SJSA1 (cell line): ENCODE measurements at places on chromosomes 2 and 18. TPM values are rescaled to one million over a fixed set of nuclear protein-coding genes. Genes with fewer than 3 reads are reported as not detected.

DNA sequence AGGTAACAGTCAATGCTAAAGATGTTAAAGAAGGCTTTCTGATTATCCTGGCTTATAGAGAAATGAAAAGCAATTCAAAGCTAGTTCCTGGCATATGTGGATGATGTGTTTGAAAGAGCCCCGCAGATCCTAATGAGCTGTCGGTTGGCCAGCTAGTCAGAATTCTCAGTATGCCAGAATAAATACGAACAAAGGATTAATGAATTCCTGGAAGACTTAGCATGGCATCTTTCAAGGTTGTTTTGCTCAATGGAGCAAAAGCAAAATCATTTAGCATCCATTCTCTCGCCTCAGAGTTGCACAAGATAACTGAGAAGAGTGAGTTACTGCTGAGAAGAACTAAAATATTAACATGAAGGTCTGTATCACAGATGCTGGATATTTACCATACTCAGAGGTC lies 307.6 kb downstream of the RIT2 start:
- no peaks in the 10 kb centered on the region for H3K4me1 ChIP-seq
- DNase-seq: no peak
- no peak overlapping the region for H3K4me3 ChIP-seq
- H3K27ac ChIP-seq: no peak overlapping the region

DNA sequence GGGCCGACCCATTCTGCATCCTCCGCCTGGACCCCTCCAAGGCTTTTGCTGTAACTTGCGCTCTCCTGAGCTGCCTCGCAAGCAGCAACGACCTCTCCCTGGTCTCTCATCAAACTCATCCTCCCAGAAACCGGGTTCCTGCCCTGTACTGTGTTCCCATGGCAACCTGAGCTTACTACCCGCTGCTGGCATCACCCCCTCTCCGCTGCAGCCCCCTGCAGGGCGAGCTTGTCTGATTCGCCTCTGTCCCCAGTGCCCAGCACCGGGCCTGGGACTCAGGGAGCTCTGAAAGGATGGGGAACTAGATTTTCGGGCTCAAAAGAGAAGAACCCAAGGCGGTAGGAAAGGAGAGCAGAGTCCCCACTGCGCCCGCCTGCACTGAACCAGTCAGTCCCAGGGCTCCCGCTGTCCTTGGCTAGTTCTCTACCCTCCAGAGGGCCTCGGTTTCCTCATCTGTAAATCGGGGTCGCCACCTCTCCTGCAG lies 463 bp downstream of the HS1BP3 start:
- H3K27ac ChIP-seq: peak overlapping the region; percentile 75
- peaks cover 4% of the 10 kb centered on the region for H3K36me3 ChIP-seq
- no peaks in the 10 kb centered on the region for H3K27me3 ChIP-seq
- no peak for DNase-seq

DNA sequence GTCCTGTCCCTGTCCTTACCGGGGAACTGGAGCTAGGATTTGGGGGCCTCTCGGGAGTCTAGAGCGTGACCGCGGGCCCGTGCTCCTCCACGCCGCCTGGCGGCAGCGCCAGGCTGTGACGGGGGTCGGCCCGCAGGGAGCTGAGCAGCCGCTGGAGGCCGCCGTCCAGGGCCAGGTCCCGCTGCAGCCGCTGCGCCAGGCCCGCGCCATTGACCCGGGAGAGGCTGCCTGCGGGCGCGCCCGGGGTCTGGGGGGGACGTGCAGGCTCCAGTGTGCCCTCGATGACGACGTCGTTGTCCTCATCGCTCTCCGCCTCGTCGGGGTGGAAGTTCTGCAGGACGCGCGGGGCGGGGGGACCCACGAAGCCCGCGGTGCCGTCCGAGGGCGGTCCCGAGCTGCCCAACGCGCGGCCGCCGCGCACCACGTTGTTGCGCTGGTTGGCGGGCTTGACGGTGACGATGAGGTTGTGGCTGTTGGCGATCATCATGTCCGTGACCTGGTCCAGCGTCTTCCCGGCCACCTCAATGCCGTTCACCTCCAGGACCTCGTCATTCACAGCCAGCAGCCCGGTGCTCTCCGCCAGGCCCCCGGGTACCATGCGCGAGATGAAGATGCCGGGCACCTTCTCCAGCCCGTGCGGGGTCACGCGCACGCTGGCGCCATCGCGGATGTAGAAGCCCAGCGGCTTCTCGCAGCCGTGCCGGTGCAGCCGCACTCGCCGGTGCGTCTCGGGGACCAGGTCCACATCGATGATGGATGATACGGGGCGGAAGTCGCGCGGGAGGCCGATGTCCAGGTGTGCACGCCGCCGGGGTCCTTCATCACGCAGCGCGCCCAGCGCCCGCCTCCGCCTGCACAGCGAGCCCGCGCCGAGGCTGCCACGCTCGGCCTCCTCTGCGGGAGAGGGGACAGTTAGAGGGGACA lies 50.9 kb downstream of the ADNP2 start:
- H3K27me3 ChIP-seq: no peaks in the 10 kb centered on the region
- no peaks in the 10 kb centered on the region for H3K36me3 ChIP-seq
- no peak overlapping the region for H3K4me3 ChIP-seq

- no peaks in the 10 kb centered on the region for H3K4me1 ChIP-seq
- no peaks in the 10 kb centered on the region for H3K36me3 ChIP-seq
- H3K4me3 ChIP-seq: no peak overlapping the region
- no peak overlapping the region for H3K27ac ChIP-seq
These were observed 110.2 kb upstream of the LRP1B start for GRCh38 chr2:142241016-142241415.

DNA sequence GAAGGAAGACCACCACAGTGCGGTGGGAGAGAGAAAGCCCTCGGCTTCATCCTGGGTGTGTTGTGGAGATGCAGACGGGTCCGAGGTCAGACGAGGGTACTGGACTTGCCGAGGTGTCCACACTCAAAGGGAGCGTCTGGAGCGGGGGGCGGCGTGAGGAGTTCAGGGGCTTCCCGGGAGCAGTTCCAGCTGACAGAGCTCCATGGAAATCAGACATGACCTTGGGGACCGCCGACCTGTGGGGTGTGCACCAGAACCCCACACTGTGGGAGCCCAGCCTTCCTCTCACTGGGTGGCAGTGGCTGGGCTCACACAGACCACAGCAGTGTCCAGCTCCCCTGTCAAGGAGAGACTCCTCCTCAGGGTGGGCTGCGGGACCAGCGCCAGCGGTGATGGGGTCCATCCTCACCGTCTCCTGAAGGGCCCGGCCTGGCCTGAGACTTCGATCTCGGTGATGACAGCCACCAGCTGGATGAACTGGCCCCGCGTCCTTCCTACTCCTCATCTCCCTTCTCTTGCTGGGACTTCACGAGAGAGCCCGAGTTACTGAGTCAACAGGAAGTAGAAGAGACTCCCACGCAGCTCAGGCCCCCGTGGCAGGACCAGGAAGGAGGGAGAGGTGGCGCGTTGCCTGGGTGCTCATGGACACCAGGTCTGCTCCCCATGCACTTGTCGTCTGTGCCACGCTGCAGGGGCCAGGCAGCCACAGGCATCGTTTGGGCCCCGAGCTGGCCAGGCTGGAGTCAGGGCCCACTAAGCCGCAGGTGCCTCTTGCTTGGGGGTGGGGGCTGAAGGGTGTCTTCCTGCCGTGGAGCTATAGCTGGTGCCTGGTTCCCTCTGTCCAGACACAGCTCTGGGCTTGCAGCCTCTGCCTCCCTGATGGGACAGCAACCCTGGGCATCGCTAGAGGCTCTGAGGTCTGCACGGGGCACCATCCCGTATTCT lies 101.9 kb upstream of the CTDP1 start:
- H3K27ac ChIP-seq: no peak overlapping the region
- H3K36me3 ChIP-seq: peaks cover 11% of the 10 kb centered on the region
- DNase-seq: peak; percentile 32
- H3K4me1 ChIP-seq: peaks cover 27% of the 10 kb centered on the region
- H3K4me3 ChIP-seq: no peak overlapping the region

GRCh38 chr2:43708178-43708577 lies 31.9 kb upstream of the C1GALT1C1L start:
- H3K36me3 ChIP-seq: 0 out of 2 replicates have a peak, but pooled peaks cover 2% of the 10 kb centered on the region
- no peak overlapping the region for H3K27ac ChIP-seq
- H3K27me3 ChIP-seq: no peaks in the 10 kb centered on the region
- peaks cover 7% of the 10 kb centered on the region for H3K4me1 ChIP-seq
- no peak overlapping the region for H3K4me3 ChIP-seq

DNA sequence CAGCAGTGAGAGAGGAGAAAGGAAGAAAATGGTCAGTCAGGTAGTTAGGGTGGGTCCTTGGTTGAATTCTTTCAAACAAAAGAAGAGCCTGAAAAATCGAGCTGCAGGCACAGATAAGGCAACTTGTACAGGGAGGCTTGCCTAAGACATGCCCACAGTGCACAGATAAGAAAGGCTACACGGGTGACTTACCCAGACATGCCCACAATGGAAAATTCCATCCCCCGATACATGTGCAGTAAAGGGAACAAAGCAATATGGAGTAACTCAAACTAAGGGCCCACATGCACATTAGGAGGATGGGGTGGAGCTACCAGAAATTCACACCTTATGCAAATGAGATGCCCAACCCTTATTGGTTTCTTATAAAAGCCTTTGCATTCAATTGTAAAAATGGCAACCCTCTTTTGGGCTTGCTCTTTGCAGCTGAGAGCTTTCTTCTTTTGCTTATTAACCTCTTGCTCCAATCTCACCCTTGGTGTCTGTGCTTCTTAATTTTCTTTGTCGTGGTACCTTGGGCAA lies 110.3 kb upstream of the RMP24 start:
- H3K27me3 ChIP-seq: no peaks in the 10 kb centered on the region
- no peak for DNase-seq
- H3K27ac ChIP-seq: no peak overlapping the region
- no peaks in the 10 kb centered on the region for H3K4me1 ChIP-seq
- no peak overlapping the region for H3K4me3 ChIP-seq

GRCh38 chr2:52395912-52396311 lies 1364.0 kb upstream of the NRXN1 start:
- H3K27me3 ChIP-seq: no peaks in the 10 kb centered on the region
- H3K4me1 ChIP-seq: no peaks in the 10 kb centered on the region
- no peak overlapping the region for H3K27ac ChIP-seq
- no peaks in the 10 kb centered on the region for H3K36me3 ChIP-seq
- DNase-seq: no peak

DNA sequence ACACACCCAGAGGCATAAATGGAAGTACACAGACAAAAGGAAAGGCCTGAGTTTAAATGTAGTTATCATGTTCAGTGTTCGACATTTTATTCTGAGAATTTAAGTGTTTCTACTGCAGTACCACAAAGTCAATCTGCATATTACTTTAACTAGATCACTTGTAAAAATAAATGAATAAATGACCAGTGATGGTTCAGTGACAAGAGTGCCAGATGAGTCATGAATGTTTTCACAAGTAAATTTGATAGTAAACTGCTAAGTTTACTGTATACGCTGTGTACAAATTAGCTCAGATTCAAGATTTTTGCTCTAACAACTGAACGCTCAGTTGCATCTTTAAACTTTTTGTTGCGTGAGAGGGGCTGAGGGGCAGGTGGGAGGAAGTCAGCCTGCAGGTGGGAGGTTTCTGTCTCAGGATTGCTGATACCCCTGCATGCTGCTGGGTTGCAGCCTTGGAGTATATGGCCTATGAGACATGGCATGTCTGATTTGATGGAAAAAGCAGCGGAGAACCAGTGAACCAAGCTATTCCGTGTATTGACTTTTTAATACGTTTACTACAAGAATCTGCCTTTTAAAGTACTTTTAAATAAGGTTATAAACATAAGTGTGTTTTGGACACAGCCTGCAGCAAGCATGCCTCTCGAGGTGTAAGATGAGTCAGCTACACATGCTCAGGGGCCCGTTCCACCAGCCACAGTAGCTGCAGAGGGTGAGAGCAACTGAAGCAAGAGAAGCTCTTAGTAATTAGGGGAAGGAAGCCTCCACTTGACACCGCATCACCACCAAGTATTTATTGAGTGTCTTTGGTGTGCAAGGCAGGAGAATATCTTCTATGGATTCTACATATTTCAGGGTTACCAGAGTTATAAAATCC lies 245.1 kb downstream of the NEDD4L start:
- DNase-seq: peak; percentile 69
- no peaks in the 10 kb centered on the region for H3K27me3 ChIP-seq
- peaks cover 6% of the 10 kb centered on the region; the same call in 1 of the 2 replicates for H3K36me3 ChIP-seq
- H3K4me3 ChIP-seq: no peak overlapping the region
- peaks cover 77% of the 10 kb centered on the region for H3K4me1 ChIP-seq

- H3K4me1 ChIP-seq: no peaks in the 10 kb centered on the region
- H3K36me3 ChIP-seq: no peaks in the 10 kb centered on the region
- no peak overlapping the region for H3K27ac ChIP-seq
- H3K4me3 ChIP-seq: no peak overlapping the region
- DNase-seq: no peak
- H3K27me3 ChIP-seq: no peaks in the 10 kb centered on the region
These were observed 157.6 kb downstream of the ARL6IP6 start for GRCh38 chr2:152875701-152876695.

- DNase-seq: no peak
- peaks cover 5% of the 10 kb centered on the region for H3K4me1 ChIP-seq
- no peaks in the 10 kb centered on the region for H3K27me3 ChIP-seq
- H3K4me3 ChIP-seq: no peak overlapping the region
- no peaks in the 10 kb centered on the region for H3K36me3 ChIP-seq
- H3K27ac ChIP-seq: no peak overlapping the region
These were observed 80.5 kb downstream of the RDH14 start for GRCh38 chr2:18479947-18480369.

DNA sequence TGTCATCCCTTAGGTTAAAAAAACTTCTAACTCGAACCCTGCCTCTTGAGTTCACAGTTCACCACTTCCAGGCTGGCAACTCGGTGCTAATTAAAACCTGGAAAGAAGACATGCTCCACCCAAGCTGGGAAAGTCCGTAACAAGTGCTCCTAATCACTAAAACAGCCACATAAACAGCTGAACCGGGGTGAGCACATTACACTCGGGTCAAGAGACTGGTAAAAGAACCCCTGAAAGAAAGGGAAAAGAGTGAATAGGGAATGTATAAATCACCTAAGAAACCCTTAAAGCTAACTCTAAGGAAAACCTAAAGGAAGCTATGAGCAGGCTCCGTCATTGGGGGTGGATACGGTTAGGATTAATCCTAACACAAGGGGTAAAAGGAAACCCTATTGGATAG lies 102.0 kb downstream of the HIBCH start:
- H3K27me3 ChIP-seq: no peaks in the 10 kb centered on the region
- no peak overlapping the region for H3K27ac ChIP-seq

- H3K4me1 ChIP-seq: peaks cover 4% of the 10 kb centered on the region; the same call in 1 of the 2 replicates
- no peaks in the 10 kb centered on the region for H3K27me3 ChIP-seq
- no peak for DNase-seq
- H3K4me3 ChIP-seq: no peak overlapping the region
These were observed 6.0 kb downstream of the DDX18 start for GRCh38 chr2:117820444-117820843.

- peak overlapping the region; percentile 66 for H3K27ac ChIP-seq
- peaks cover 65% of the 10 kb centered on the region for H3K36me3 ChIP-seq
- no peak overlapping the region for H3K4me3 ChIP-seq
- H3K4me1 ChIP-seq: peaks cover 53% of the 10 kb centered on the region
- H3K27me3 ChIP-seq: no peaks in the 10 kb centered on the region
- DNase-seq: peak; percentile 62
These were observed 133.9 kb downstream of the MAP4K4 start for GRCh38 chr2:101831351-101831865.

The IFIH1 gene
- total RNA-seq: 2.7 and 2.8 TPM in 2 replicates

The TFCP2L1 gene
- not detected in 2 replicates for total RNA-seq

The BOLL gene
- not detected in 2 replicates for total RNA-seq

The POTEI gene
- not detected in 2 replicates for total RNA-seq

The RAB17 gene
- 0.21 and 0.28 TPM in 2 replicates for total RNA-seq

The PLCD4 gene
- not detected in 2 replicates for total RNA-seq

The PIEZO2 gene
- 4.2 and 5.5 TPM in 2 replicates for total RNA-seq

The KLHL29 gene
- 1.1 and 1.9 TPM in 2 replicates for total RNA-seq

The CCBE1 gene
- total RNA-seq: 5.1 and 6.6 TPM in 2 replicates
